ENCODE measurements at places on chromosomes 16 and 17. TPM values are rescaled to one million over a fixed set of nuclear protein-coding genes. Genes with fewer than 3 reads are reported as not detected.
A peak's percentile ranks its signal among the peaks of the same experiment; 100 is the strongest.

- H3K27me3 ChIP-seq: no peaks in the 10 kb centered on the region
- DNase-seq: no peak
- H3K4me1 ChIP-seq: no peaks in the 10 kb centered on the region
- no peak overlapping the region for H3K4me3 ChIP-seq
- H3K36me3 ChIP-seq: no peaks in the 10 kb centered on the region
- no peak overlapping the region for H3K27ac ChIP-seq
Measured at GRCh38 chr16:83390759-83391158, 417.0 kb upstream of the HSBP1 start.

The MT3 gene
- total RNA-seq: not detected

GRCh38 chr16:81554979-81555378 lies 110.4 kb downstream of the CMIP start:
- H3K36me3 ChIP-seq: no peaks in the 10 kb centered on the region
- no peak for DNase-seq
- H3K27ac ChIP-seq: no peak overlapping the region
- H3K4me1 ChIP-seq: peaks cover 64% of the 10 kb centered on the region
- H3K4me3 ChIP-seq: no peak overlapping the region
- H3K27me3 ChIP-seq: no peaks in the 10 kb centered on the region

DNA sequence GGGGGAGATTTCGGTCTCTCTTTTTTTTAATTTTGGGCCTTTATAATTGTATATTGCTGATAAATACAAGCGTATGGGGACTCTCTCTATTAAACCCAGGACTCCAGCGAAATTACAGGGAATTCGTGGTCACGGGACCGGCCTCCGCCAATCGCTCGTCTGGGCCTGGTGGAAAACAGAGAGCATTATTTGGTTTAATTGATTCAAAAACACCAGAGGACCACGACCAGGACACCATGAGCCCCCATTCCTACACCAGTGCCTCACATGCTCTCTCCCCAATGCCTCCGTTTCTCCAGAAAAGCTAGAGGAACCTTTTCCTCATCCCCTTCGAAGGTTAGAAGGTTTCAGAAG lies at the start of gene HOXB2:
HOXB2 (minus strand) TSS at position 88 of the 354 bp plus-strand sequence. CDS start 198 bp downstream, outside the sequence.
- no peak for DNase-seq
- H3K4me3 ChIP-seq: peak within 1 kb of the TSS; percentile 77
- H3K4me1 ChIP-seq: peaks cover 62% of the 10 kb centered on the region
- no peaks in the 10 kb centered on the region for H3K36me3 ChIP-seq

The ICAM2 gene
- total RNA-seq: 78.0 TPM

The SPEM3 gene
- not detected for total RNA-seq

- no peak for DNase-seq
- H3K27ac ChIP-seq: peak overlapping the region; percentile 35
- no peaks in the 10 kb centered on the region for H3K27me3 ChIP-seq
- H3K36me3 ChIP-seq: no peaks in the 10 kb centered on the region
- peak overlapping the region; percentile 73 for H3K4me3 ChIP-seq
Measured at GRCh38 chr16:77723108-77723514, 797 bp downstream of the NUDT7 start.

The CDR2L gene
- not detected for total RNA-seq

The ALDOC gene
- total RNA-seq: 18.2 TPM

DNA sequence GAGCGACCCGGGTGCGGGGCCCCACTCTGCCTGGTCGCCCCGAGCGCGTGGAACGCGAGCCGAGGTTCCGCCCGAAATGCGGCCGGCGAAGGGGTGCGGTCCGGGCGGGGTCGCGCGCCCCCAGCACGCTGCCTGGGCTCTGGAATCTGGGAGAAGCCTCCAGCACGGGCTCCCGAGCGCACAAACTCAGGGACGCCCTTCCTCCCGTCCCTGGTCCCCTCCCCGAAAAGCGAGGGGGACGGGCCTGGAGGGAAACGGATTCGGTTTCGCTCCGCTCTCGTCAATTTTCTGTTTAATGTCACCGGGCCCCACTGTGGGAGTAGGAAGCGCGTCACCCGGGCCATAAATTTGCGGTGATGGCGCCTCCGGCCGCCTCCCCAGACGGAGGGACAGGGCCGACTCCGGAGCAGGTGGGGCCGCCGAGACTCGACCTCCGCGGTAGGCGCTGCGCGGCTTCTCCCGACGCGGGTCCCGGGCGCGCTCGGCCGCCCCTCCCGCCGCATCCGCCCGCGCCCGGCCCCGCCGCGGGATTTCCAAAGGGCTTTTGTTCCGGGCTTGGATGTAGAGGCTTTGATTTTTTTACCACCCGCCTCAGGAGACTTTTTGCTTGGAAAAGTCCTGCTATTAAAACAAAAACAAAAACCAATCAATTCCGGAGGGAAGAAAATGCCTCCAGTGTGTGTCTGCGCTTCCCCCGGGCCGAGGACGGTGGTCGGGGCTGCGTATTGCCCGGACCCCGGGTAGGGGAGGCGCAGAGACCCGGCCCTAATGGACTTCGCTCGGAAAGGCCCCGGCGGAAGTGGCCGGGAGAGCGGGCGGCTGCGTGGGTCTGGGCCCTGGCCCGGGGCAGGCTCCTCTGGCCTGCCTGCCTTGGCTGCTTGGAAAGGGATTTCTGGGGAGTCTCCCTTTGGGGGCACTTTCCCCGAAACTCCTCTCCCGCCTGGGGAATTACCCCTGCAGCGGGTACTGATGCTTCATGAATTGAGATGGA lies 7.9 kb upstream of the BAHCC1 start:
- H3K27ac ChIP-seq: no peak overlapping the region
- H3K4me1 ChIP-seq: peaks cover 42% of the 10 kb centered on the region
- peaks cover 22% of the 10 kb centered on the region for H3K27me3 ChIP-seq
- H3K36me3 ChIP-seq: no peaks in the 10 kb centered on the region
- peak; percentile 38 for DNase-seq

The NPIPB8 gene
- not detected for total RNA-seq

The TXNDC11 gene
- total RNA-seq: 68.9 TPM

The VASN gene
- 0.35 TPM for total RNA-seq

The KRT36 gene
- not detected for total RNA-seq

DNA sequence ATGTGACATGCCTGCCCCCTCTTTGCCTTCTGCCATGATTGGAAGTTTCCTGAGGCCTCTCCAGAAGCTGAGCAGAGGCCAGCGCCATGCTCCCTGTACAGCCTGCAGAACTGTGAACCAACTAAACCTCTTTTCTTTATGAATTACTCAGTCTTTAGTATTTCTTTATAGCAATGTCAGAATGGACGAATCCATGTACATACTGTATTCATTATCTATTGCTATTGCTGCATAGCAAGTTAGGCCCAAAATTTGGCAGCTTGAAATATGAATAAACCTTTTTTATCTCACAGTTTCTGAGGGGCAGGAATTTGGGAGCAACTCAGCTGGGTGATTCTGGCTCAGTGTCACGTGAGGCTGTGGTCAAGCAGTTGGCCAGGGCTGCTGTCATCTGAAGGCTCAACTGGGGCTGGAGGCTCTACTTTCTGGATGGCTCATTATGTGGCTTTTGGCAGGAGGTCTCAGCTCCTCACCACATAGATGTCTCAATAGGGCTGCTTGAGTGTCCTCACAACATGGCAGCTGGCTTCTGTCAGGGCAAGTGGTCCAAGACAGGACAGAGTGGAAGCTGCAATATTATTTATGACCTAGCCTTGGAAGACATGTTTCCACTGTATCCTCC lies 40.0 kb downstream of the SOCS1 start:
- H3K4me1 ChIP-seq: peaks cover 6% of the 10 kb centered on the region
- no peaks in the 10 kb centered on the region for H3K36me3 ChIP-seq
- no peaks in the 10 kb centered on the region for H3K27me3 ChIP-seq
- H3K27ac ChIP-seq: no peak overlapping the region

GRCh38 chr16:81496321-81496720 lies 51.7 kb downstream of the CMIP start:
- H3K27ac ChIP-seq: no peak overlapping the region
- peaks cover 61% of the 10 kb centered on the region for H3K4me1 ChIP-seq
- no peak overlapping the region for H3K4me3 ChIP-seq
- no peak for DNase-seq

DNA sequence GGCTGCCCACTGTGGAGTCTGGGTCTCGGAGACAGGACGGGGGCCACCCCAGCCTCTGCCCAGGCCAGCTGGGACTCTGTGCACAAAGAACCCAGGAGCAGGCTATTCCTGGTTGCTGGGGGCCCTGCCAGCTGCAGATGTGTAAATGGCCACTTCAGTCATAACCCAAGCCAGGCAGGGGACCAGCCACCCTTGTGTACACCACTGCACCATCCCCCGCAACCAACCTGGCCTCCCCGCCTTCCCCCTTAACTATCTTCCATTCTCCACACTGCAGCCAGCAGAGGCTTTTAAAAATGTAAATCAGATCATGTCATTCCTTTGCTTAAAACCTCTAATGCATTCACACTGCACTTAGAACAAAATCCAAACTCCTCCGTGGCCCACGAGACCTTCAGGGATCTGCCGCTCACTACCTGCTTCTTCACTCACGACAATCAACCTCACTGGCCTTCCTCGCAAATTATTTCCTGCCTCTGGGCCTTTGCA lies 28.3 kb downstream of the RTN4RL1 start:
- no peaks in the 10 kb centered on the region for H3K27me3 ChIP-seq
- no peak overlapping the region for H3K27ac ChIP-seq
- no peaks in the 10 kb centered on the region for H3K36me3 ChIP-seq
- no peak overlapping the region for H3K4me3 ChIP-seq
- no peak for DNase-seq

The CDH13 gene
- total RNA-seq: not detected

GRCh38 chr16:68478526-68479250 lies 30.4 kb upstream of the SMPD3 start:
- H3K27me3 ChIP-seq: no peaks in the 10 kb centered on the region
- DNase-seq: no peak
- peaks cover 10% of the 10 kb centered on the region for H3K4me1 ChIP-seq
- no peak overlapping the region for H3K4me3 ChIP-seq
- no peak overlapping the region for H3K27ac ChIP-seq

- no peaks in the 10 kb centered on the region for H3K4me1 ChIP-seq
Measured at GRCh38 chr17:79041041-79041570, 17.1 kb downstream of the C1QTNF1 start.

DNA sequence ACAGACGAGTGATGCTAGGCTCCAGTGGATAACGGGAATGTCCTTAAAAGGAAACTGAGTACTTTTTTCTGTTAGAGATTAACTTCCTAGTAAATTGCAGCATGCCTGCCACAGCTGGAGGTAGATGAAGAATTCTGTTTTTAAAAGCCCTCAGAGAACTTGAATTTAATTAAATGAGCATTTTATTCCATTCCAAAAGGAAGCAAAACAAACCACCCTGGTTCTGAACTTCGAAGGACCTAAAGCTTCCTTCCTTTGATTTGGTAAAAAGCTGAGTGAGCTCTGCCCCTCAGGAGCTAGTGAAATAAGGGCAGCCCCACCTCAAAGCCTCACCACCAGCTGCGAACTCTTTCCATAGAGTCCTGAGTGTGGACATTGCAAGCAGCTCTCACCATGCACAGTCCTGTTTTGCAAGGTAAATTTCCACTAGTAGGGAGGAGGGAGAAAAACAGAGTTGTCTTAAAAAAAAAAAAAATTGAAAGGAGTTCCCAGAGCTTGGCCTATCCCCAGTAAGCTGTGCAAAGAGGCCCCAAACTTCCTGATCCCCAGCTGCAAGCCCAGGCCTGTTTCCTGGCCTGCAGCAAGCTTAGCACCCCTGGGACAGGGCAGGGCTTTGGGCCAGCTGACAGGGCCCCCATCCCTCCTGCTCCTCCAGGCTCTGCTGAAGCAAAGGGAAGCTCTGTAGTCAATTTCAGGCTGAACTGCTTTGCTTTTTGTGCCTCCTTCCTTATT lies 11.2 kb downstream of the CHD9NB start:
- no peaks in the 10 kb centered on the region for H3K4me1 ChIP-seq
- H3K36me3 ChIP-seq: no peaks in the 10 kb centered on the region
- H3K27ac ChIP-seq: no peak overlapping the region
- no peak for DNase-seq
- no peak overlapping the region for H3K4me3 ChIP-seq
- no peaks in the 10 kb centered on the region for H3K27me3 ChIP-seq

DNA sequence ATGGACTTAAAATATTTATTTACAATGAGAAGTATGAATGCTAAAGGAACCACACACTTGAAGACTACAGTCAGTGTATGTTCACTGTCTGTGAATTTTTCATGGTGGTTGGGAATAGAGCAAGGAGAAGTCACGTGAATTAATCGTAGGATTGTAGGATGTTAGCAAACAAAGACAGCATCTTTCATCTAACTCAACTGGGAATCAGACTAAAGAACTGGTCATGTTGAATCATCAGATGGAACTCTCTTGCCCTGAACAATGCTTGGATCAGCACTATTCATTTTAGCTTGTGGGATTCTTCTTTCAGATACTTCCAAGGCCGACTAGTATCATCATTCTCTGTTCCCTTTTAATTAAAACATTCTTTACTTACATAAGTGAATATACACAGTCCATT lies 18.1 kb downstream of the KCNJ2 start:
- no peak overlapping the region for H3K4me3 ChIP-seq
- H3K27ac ChIP-seq: no peak overlapping the region
- no peaks in the 10 kb centered on the region for H3K36me3 ChIP-seq
- no peak for DNase-seq
- no peaks in the 10 kb centered on the region for H3K4me1 ChIP-seq
- no peaks in the 10 kb centered on the region for H3K27me3 ChIP-seq

DNA sequence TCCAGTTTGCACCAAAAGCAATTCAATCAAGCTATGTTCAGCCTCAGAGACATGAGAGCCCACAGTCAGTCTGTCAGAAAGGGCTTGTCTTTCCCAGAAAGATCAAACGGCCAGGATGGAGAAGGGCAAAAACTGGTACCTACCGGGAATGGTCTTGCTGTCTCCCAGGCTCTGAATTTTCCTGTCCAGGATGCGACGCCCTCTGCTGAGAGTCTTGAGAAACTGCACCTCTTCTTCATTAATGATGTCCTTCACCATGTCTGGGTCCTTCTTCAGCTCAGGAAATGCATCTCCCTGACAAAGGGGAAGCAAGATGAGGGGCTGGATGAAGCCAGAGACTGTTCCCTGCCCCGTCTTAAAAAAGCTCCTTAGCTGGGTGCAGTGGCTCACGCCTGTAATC lies 15.8 kb upstream of the EXOSC6 start:
- no peak overlapping the region for H3K27ac ChIP-seq
- no peaks in the 10 kb centered on the region for H3K27me3 ChIP-seq
- no peak overlapping the region for H3K4me3 ChIP-seq
- DNase-seq: peak; percentile 64
- no peaks in the 10 kb centered on the region for H3K4me1 ChIP-seq

- no peak for DNase-seq
- no peak overlapping the region for H3K4me3 ChIP-seq
- peaks cover 52% of the 10 kb centered on the region for H3K36me3 ChIP-seq
- no peaks in the 10 kb centered on the region for H3K27me3 ChIP-seq
- H3K4me1 ChIP-seq: peaks cover 44% of the 10 kb centered on the region
Measured at GRCh38 chr16:4411684-4412083, 4.7 kb downstream of the CORO7 start.

The P2RX5 gene
- 9.2 TPM for total RNA-seq

- DNase-seq: peak; percentile 69
- H3K27me3 ChIP-seq: no peaks in the 10 kb centered on the region
- peaks cover 85% of the 10 kb centered on the region for H3K4me1 ChIP-seq
- H3K27ac ChIP-seq: peak overlapping the region; percentile 82
- H3K36me3 ChIP-seq: peaks cover 5% of the 10 kb centered on the region
Measured at GRCh38 chr17:38728290-38728831, 1.8 kb upstream of the CISD3 start.

GRCh38 chr17:49779739-49780231 lies 8.7 kb upstream of the KAT7 start:
- DNase-seq: no peak
- H3K4me3 ChIP-seq: no peak overlapping the region
- no peak overlapping the region for H3K27ac ChIP-seq
- H3K36me3 ChIP-seq: no peaks in the 10 kb centered on the region
- H3K27me3 ChIP-seq: no peaks in the 10 kb centered on the region

The TBC1D3H gene
- total RNA-seq: not detected
